ENCODE measurements at places on chromosomes 6 and 20. TPM values are rescaled to one million over a fixed set of nuclear protein-coding genes. Genes with fewer than 3 reads are reported as not detected.

Gene OOEP
- total RNA-seq, result not detected

Gene DLL1
- total RNA-seq, result 2.9 TPM

Gene ABHD16B
- total RNA-seq, result not detected

Gene GLP1R
- total RNA-seq, result not detected

Gene BMP7
- total RNA-seq, result not detected
